HS-5 (cell line): ENCODE measurements at places on chromosomes 12 and 14.

DNA sequence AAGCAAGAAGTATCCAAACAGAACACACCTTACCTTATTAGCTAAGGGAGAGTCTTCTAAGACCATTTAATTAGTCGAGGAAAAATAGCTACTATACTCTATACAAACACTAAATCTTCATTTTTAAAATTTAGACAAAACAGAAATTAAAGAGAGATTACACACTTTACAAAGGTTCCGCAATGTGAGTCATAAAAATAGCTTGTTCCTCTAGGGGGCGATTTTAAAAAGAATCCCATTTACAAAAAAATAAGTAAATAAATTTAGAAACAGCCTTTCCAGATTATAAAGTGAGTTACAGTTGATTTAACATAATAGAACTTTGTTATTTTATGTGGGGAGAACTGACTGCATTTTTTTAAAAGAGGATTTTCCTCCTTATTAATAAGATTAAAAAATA lies 201.6 kb downstream of the PAX9 start:
- DNase-seq: no peak

- peak; percentile 10 for DNase-seq
Measured at GRCh38 chr12:8890313-8891085, 23.8 kb upstream of the PHC1 start.

DNA sequence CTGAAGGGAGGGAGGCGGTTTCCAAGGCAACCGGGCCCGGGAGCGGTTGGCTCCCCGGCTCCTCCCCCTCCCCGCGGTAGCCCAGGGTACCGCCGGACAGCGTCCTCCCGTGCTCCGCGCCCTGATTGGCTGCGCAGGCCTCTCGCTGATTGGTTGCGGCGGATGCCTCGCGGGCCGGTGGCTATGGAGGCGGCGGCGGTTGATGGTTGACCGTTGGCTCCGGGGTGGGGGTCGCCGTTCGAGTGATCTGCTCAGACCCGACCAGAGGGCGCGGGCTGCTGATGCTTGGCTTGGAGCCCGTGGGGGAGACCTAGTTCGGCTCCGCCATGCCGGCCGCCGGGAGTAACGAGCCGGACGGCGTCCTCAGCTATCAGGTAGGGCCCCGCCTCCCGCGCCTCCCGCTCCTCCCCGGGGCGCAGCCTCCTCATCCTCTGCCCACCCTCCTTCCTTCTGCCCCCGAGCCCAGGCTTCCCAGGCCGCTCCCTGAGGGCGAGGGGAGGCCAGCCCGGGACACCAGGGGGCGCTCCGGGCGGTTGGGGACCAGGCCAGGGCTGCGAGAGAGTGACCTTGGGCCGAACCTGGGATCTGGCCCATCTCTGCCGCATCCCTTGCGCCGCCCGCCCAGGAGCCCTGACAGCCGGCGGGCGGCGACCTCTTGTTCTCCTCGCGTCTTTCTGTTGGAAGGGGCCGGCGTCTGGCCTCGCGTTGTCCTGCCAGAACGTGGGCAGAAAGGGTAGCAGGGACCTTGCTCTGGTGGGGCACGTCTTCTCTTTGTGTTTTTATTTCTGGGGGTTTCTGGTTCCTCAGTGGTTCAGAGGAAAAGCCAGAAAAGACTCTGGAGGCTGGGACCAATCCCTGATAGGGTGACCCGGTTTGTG lies at the start of gene SLC4A8:
TSS of gene SLC4A8 (plus strand) at position 170 of the 878 bp plus-strand sequence. CDS start at position 327, 157 bp downstream.
- DNase-seq: peak; percentile 45

- no peak for DNase-seq
Measured at GRCh38 chr14:90398315-90398839, 1.5 kb downstream of the CALM1 start.

DNA sequence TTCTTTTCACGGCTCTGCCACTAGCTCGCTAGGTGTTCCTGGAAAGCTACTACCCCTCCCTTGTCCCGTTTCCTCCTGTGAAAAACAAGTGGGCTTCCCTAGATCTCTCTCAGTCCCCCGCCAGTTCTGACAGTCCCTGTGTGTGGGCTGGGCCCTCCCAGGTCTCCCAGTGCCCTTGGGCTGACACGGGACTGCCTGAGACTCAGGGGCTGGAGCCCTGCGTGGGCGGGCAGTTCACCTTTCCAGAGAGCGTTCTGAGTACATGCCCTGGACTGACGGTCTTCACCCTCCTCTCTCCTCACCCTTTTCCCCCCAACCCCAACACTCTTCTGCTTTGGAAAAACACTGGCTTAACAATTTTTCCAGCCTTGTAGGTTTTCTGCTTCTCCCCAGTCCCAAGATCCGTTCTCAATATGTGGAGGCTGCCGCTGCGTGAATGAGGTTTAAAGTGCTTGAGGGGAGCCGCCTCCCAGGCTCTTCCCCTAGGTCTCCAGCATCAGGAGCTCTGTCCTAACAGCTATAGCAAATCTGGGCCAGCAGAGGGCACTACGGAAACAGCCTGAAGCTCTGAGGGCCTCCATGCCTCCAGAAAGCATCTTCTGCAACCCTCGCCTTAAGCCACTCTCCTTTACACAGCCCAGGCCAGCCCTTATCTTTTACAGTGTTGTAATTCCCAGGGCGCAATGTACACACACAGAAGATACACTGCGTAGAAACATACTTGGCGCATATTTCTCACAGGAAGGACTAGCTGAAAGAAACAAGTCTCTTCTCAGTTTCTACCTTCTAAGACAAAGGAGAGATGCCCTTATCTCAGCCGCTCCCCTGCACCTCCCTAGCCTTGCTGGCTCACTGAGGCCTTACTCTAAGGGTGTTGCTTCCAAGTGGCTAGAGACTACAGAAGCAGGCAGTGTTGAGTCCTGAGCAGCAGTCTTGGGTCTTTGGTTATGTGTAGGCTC lies 10.4 kb upstream of the DCD start:
- DNase-seq: peak; percentile 6

DNA sequence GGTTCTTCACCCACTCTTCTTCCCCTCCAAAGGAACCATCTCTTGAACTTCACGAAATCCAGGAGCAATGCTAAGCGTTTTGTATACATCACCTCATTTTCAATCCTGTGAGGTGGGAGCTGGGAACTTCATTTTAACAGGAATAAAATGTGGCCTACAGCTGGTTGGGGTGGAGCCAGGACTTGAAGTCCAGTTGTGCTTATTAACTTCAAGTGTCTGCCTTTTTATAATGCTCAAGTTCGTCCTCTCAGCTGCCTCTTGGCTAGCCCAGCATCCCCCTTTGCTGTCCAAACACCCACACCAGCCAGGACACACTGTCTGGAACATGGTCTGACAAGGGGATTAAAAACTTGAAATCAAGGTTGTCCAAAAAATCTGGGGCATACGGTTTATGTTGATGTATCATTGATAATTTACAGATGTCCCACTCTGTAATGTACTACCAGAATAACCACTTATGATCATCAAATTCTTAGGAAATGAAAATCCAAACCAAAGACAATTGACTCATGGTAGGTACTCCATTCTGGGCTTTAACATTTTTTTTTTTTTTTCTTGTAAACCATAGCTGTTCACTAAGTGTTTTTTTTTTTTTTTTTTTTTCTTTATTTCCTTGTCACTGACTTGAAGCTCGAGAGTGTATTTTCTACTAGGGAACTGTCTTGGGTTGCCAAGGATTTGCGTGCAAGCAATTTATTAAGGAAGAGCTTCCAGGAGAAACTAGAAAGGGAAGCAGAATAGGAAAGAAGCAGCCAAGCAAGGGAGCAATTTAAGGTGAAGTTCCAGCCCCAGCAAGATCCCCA lies 252.3 kb downstream of the EFCAB11 start:
- peak; percentile 47 for DNase-seq

DNA sequence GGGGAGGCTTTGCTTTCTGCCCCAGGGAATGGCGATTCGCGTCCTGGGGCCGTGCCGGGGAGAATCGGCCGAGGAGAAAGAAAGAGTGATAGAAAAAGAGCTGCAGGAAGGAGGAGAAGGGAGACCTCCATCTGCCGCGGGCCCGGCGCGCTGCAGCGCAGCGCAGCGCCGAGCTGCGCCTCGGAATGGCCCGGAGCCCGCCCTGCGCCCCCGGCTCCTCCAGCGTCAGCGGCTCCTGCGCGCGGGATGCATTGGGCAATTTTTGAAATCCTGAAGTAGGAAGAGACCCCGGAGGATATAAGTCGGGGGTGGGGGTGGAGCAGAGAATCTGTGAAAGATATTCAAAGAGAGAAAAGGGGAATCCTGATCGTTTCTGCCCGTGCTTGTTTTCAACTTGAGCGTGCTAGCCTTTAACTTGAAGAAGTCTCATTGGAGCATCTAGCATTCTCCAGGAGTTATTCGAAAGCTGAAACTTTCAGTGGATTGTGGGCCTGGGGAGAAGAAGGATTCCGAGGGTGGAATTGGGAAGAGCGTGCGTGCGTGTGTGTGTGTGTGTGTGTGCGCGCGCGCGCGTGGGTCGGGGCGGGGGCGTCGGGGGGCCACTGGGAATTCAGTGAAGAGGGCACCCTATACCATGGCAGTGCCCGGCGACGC lies 441 bp downstream of the PDE3A start:
- DNase-seq: no peak

- no peak for DNase-seq
Measured at GRCh38 chr12:26471560-26471959, 276.2 kb downstream of the SSPN start.

GRCh38 chr12:28799348-28799747 lies 349.7 kb upstream of the FAR2 start:
- DNase-seq: no peak
